Stimulated activated CD4-positive, alpha-beta T cell treated with anti-CD3 and anti-CD28 coated beads, Interleukin-15, amount 100 ng/mL, for 1 hour (primary cell): ENCODE measurements at places on chromosomes 4 and X.

- no peak for DNase-seq
Observed at GRCh38 chr4:155667222-155667567, 547 bp downstream of the GUCY1A1 start.

DNA sequence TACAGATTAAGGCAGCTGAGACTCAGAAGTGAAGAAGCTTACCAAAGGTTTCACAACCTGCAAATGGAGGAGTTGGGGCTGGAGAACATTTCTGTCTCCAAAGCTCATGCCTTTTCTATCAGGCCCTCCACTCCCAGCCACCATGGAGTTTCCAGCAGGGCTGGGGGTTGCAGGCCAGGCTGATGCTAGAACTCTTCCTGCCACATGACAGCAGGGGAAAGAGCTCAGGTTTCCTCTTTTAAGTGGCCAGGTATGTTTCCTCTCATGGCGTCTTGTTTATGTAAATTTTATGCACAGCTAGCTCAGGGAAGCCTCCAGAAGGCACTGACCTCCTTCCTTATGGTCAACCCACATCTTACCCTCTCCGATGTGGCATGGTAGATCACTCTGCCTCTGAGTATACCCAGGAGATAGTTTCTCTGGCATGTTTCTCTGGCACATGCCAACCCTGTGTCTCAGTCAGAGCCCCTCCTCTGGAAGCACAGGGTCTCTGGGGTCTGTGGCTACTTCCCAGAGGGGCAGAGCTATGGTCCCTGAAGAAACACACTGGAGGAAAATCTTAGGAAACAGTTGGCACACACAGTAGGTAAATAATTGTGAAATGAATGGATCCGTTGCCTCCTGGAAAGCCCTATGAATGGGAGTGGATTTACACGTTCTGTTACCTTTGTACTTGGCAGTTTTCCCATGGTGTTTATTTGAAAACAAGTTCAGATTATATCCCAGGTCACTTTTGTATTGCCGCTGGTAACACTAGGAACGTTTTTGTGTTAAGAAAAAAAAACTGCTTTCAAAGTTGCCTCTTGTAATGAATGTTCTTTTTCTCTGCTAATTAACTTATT is 28.9 kb downstream of the PDK3 start:
- DNase-seq: no peak

- DNase-seq: no peak
Observed at GRCh38 chr4:54228056-54228527, 1.0 kb upstream of the PDGFRA start.

- DNase-seq: no peak
Observed at GRCh38 chr4:7816771-7817170, 122.9 kb downstream of the AFAP1 start.

DNA sequence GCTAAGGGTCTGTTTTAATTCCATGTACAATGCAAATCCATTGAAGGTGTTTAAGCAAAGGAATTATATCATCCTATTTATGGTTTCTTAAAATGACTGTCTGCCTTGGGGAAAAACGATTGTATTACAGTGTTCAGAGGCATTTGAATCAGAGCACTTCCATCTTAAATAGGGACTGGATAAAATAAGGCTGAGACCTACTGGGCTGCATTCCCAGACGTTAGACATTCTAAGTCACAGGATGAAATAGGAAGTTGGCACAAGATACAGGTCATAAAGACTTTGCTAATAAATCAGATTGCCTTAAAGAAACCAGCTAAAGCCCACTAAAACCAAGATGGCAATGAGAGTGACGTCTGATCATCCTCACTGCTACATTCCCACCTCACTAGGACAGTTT is 1167.2 kb upstream of the PABPC4L start:
- DNase-seq: no peak

DNA sequence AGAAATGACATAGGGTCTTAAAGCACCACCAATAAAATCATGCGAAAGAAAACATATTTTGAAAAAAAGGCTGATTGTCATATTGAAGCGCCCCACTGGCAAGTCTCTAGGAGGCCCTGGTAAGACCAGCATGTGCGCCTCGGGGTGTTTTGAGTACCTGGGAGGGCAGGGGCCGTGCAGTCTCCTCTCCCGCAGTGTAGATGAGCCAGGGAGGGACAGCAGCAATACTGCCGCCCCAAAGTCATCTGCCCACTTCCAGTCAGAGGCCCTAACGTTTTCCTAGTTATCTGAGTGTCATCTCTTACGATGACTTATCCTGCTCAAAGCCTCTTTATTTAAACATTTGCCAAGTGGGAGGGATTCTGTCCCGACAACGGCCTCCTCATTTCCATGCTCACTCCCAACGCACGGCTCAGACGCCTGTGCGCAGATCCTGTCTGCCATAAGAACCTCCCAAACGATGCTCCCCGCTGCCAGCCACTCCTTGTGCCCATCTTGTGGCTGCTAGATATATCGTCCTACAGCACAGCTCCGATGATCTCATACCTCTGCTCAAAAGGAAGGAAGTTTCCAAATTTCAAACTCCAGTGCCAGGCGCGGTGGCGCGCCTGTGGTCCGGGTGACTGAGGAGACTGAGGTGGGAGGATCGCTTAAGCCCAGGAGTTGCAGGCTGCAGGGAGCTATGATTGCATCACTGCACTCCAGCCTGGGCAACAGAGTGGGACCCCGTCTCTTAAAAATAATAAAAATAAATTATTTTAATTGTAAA is 17.2 kb upstream of the SCRG1 start:
- DNase-seq: no peak

DNA sequence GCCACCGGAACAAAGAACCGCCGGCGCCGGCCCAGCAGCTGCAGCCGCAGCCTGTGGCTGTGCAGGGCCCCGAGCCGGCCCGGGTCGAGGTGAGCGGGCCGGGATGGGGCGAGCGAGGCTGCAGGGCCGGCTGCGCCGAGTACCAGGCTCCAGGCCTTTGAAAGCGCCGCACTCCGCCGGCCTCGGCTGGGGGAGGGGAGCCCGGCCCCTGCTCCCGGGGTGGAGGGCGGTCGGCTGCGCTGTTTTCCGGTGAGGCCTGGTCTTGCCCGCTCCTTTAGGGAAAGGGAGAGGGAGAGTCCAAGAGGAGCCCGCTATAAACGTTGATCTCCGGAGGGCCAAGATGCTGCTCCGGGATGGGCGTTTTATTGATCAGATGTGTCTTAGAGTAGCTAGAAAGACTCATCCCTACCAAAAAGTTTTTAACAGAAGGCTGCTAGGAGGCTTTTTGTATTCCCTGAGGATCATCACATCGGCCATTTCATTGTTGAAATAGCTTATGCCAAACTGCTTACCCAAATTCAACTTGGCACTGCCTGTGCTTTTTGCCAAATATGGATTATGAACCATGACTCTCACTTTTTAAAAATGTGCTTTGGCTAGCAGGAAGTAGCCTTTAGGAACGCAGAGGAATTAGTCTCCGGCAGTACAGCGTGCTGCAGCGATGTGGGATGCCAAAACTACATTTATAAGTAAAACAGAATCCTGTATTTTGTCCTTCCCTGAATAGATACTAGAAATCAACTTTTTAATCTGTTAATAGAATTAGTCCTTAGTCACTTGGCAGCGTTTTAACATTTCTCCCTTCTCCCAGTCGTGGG is 760 bp downstream of the TMEM165 start:
- DNase-seq: no peak

DNA sequence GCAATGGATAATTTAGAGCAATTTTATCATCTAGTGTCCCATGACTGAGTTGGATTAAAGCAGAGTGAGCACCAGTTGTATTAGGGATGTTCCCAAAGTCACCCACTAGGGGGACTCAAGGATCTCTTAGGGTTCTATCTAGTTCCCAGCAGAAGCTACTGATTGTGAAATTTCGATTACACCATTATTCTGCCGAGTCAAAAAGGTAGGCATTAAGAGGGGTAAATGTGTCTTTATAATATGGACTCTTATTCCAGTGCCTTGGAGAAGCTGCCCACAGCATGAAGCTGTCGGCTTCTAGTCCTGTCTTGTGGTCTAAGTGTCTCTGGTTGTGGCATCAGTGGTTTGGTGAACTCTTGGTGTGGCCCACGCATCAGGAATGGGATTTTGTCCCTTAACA is 53.3 kb downstream of the RGS12 start:
- DNase-seq: no peak

- no peak for DNase-seq
Observed at GRCh38 chr4:93066749-93067148, 761.8 kb upstream of the ATOH1 start.

GRCh38 chrX:45614853-45615252 is 414.2 kb upstream of the DIPK2B start:
- no peak for DNase-seq

DNA sequence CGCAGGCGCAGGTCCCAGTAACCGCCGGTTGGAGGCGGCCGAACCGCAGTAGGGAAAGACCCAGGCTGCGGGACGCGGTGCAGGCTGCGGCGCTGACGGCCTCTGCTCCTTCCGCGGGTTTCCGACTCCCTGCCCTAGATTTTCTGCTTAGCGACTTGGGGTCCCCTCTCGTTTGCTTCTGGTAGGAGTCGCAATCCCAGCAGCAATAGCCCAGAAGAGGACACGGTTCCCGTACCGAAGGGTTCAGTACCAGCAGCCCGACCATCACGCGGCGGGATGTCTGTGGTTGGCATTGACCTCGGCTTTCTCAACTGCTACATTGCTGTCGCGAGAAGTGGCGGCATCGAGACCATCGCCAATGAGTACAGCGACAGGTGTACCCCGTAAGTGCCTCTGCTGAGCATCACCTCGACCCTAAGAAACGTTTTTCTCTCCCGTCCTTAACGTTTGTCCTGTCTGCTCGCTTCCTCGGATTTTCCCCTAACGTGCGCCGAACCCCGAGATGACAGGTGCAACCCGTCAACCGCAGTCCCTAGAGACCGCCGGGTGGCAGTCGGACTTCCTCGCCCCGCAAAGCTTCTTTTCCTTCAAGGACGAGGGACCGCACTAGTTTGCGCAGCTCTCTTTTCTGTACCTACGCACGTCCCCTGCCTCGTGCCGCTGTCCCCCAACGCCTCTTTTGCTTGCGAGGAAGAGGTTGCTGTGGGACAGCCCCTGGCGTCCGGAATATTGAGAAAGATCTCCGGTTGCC is at the start of gene HSPA4L:
TSS of gene HSPA4L (plus strand) at position 48 of the 751 bp plus-strand sequence. CDS start at position 277, 229 bp downstream.
- DNase-seq: no peak

GRCh38 chrX:497186-498014 is 110.7 kb upstream of the PPP2R3B start:
- no peak for DNase-seq
